Cardiac muscle cell (in vitro differentiated cells and primary cell): ENCODE measurements at places on chromosomes 2 and 18. TPM values are rescaled to one million over a fixed set of nuclear protein-coding genes. Genes with fewer than 3 reads are reported as not detected.

The CXXC1 gene
- total RNA-seq = 72.3 and 89.1 TPM in 2 replicates

The RAX gene
- total RNA-seq = 0.06 TPM in 1 of 2 replicates, not detected in the other

The DCDC2C gene
- total RNA-seq = not detected in 2 replicates

- peak; percentile 91 for DNase-seq
These were observed 30.8 kb downstream of the C18orf54 start for GRCh38 chr18:54388203-54389142.

- DNase-seq = no peak
These were observed 256.7 kb upstream of the FN1 start for GRCh38 chr2:215692387-215693079.

- no peak for DNase-seq
These were observed 1045.2 kb upstream of the NRXN1 start for GRCh38 chr2:52077159-52077558.

DNA sequence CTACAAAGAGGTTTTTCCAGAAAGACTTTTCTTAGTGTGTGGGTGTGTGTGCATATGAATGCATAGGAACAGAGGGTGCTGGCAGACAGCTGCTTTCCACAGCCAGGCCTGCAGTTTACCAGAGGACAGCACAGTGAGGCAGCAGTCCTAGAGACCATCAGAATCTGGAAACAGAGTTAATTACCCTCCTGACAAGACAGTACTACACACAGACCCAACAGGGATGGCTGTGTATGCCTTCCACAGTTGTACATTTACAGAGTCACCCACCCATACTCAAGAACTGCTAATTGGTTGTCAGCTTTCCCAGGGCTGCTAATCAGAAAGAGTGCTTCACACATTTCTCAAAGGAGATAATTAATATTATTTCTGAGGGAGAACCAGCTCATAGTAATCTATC lies 104.7 kb downstream of the FEZ2 start:
- no peak for DNase-seq

- DNase-seq = no peak
These were observed 13.7 kb upstream of the DAPL1 start for GRCh38 chr2:158781353-158781961.

DNA sequence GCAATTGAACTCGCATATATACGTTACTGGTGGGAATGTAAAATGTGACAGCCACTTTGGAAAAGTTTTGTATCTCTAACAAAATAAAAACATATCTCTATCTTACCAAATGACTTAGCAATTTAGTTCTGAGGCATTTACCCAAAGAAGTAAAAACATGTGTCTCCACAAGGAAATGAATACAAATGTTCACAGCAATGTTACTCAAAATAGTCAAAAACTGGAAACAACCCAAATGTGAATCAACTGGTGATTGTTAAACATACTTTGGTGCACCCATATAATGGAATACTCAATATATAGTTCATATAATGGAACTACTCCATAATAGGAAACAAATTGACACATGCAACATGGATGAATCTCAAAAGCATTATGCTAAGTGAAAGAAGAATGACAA lies 70.4 kb upstream of the DNER start:
- no peak for DNase-seq
